Sigmoid colon (tissue), 7 donors: ENCODE measurements at places on chromosomes 2 and 18. TPM values are rescaled to one million over a fixed set of nuclear protein-coding genes. Genes with fewer than 3 reads are reported as not detected.

The USP37 gene
- 11.1 TPM for total RNA-seq

The RNASEH1 gene
- total RNA-seq = 25.3 TPM

The GALNT3 gene
- 1.1 TPM for total RNA-seq

The EFEMP1 gene
- 68.8 TPM for total RNA-seq

The TPO gene
- 2.1 TPM for total RNA-seq

The TAF4B gene
- 6.4 TPM for total RNA-seq

The TUBB8B gene
- total RNA-seq = not detected

The RAPGEF4 gene
- total RNA-seq = 7.6 TPM

The KRTCAP3 gene
- total RNA-seq = not detected

The LINC00305 gene
- not detected for total RNA-seq

The CGREF1 gene
- total RNA-seq = 0.68 TPM

The AGXT gene
- not detected for total RNA-seq

The AQP12B gene
- total RNA-seq = not detected

The SERPINB12 gene
- not detected for total RNA-seq

The ADRA2B gene
- total RNA-seq = 1.4 TPM

The MOGAT1 gene
- total RNA-seq = not detected

The L3MBTL4 gene
- total RNA-seq = 5.7 TPM

The KLHL41 gene
- total RNA-seq = 2.2 TPM

The PTPRN gene
- 7.8 TPM for total RNA-seq
